ENCODE measurements at places on chromosomes 7 and 10. TPM values are rescaled to one million over a fixed set of nuclear protein-coding genes. Genes with fewer than 3 reads are reported as not detected.

GNAT3 gene
- not detected for total RNA-seq

CYP2C9 gene
- total RNA-seq = 0.22 TPM

PRLHR gene
- not detected for total RNA-seq

ZNF365 gene
- not detected for total RNA-seq

Measured in K562 (cell line).